ENCODE measurements at places on chromosomes 7 and 10.

- no peak for DNase-seq
Observed at GRCh38 chr10:92142949-92143348, 147.9 kb downstream of the CPEB3 start.

DNA sequence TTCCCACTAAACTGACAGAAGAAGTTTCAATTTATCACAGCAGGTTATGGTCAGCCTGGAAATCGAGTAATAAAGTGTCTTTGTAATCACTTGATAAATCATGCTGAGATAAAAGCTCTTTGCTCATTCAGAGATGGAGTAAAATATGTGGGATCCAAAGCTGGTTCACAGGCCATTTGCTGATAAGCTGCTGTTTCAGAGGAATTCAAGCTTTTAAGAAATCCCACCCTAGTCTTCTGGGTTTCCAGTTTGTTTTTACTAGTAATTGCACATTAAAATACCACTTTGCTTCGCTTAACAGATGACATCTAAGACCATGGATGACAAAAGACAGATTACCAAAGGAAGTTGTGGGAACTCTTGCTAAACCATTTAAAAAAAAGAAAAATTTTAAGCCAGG is 37.4 kb upstream of the CDK6 start:
- no peak for DNase-seq

GRCh38 chr10:91944880-91945630 is 21.5 kb downstream of the BTAF1 start:
- DNase-seq, result no peak

GRCh38 chr7:37216156-37216852 is 232.4 kb downstream of the ELMO1 start:
- DNase-seq, result no peak

DNA sequence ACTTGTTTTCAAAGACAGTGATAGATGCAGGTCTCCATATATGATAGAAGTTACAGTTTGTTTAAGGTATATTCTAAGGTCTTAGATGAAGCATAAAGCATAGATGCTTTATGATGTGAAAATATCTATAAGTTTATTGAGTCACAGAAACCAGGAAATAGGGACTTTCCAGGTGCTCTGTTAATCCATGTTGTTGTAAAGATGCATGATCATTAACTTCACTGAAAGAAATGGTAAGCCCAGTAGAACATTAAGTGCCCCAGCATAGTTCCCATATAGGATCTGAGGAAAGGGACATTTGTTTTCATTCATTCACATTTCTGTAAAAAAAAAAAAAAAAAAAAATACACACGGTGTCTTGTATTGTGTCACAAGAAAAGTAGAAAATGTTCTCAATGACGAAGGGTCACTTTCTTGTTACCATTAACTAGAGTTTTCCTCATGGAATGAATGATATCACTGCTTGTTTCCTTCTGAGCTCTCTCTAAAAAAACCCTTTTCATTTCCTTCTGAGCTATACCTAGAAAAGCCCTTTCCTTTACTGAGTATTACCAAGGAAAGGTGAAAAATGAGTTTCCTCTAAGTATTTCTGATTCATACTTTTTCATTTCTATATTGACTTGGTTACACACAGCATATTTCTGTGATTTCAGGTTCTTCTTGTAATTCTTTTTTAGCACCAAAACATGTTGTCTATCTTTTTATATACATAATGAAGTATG is 105.2 kb downstream of the MACC1 start:
- DNase-seq, result no peak

DNA sequence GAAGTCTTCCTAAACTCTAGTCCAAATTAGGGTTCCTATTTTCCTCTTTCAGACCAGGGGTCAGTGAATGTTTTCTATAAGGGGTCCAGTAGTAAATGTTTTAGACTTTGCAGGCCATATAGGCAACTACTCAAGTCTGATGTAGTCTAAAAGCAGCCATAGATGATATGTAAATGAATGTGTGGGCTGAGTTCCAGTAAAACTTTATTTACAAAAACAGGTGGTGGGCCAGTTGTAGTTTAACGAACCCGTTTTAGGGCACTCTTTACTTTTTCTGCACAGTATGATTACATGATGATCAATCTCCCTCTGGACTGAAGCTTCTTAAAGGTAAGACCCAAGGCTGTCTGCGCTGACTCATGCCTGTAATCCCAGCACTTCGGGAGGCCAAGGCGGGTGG is 243.6 kb downstream of the CAMK1D start:
- DNase-seq, result no peak

GRCh38 chr7:105388356-105389087 is at the start of gene SRPK2:
Gene SRPK2, minus strand, starts transcription at chr7:105388921.
- peak; percentile 71 for DNase-seq

DNA sequence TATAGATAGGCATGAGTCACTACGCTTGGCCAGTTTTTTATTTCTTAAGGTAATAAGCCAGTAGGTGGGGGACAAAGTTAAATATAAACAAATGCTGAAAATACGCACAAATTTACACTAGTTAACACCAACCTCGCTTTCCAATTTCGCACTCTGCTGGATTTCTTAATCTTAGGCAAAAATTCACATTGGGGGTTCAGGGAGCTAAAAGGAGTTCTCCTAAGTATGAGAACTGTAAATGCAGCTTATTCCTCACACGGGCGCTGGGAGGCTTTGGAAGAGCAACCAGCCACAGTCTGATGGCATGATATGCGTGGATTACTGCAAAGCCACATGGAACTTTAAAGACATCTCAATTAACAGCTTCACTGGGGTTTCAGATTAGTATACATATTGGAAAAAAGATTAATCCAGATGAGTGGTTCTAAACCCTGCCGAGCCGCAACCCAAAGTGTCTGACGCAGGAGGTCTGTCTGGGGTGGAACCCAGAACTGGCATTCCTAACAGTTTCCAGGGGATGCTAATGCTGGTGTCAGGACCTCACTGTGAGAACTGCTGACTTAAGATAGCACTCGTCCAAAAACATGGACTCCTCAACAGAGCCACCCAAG is 16.2 kb downstream of the TNS3 start:
- DNase-seq, result no peak

GRCh38 chr7:94374231-94374630 is 20.5 kb upstream of the COL1A2 start:
- DNase-seq, result no peak

DNA sequence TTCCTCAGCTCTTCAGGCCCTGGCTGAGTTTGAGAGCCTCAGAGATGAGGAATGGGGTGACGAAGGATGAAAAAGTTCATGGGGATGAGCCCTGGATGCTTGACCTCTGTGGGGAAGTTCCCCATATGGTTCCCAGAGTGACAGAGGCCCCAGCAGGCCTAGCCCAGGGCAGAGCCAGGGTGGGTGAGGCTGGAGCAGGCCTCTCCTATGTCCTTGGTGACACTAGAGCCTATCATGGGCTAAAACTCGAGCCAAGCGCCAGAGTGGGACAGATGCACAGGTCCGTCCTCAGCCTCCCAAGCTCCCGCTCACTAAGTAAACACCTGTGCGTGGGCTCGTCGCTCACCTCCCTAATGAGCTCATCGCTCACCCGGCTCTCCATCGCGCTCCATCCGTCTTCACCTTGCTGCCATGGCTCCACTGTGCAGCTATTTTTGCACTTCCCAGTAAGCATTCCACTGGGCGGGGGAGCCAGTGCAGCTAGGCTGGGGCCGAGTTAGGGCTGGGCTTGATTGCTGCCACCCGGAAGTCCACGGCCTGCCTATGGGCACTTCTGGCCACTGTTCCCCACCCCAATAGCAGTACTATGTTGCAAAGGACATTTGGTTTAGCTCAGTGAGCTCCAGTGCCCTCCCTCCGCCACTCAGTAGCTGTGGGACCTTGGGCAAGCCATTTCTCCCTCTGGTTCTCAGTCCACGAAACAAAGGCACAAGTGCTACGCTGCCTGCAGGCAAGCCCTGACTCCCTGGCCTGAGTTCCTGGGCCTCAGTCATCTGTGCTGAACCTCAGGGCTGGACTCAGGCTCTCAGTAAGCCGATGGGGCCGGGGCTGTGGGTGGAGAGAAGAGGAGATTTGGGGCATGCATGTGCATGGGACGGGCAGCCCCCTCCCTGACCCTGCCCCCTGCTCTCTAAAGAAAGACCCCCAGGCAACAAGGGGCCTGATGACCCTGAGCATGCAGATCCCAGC is 117.3 kb upstream of the PCBD1 start:
- no peak for DNase-seq

- no peak for DNase-seq
Observed at GRCh38 chr7:48636391-48637015, 287.8 kb upstream of the CDC14C start.

GRCh38 chr7:418636-419280 is 100.9 kb downstream of the PDGFA start:
- DNase-seq, result no peak

- no peak for DNase-seq
Observed at GRCh38 chr7:4015371-4015770, 666.7 kb upstream of the FOXK1 start.

- no peak for DNase-seq
Observed at GRCh38 chr10:102597131-102597991, 46.9 kb upstream of the TRIM8 start.

- DNase-seq, result no peak
Observed at GRCh38 chr10:80497187-80498077, 40.3 kb upstream of the SH2D4B start.

DNA sequence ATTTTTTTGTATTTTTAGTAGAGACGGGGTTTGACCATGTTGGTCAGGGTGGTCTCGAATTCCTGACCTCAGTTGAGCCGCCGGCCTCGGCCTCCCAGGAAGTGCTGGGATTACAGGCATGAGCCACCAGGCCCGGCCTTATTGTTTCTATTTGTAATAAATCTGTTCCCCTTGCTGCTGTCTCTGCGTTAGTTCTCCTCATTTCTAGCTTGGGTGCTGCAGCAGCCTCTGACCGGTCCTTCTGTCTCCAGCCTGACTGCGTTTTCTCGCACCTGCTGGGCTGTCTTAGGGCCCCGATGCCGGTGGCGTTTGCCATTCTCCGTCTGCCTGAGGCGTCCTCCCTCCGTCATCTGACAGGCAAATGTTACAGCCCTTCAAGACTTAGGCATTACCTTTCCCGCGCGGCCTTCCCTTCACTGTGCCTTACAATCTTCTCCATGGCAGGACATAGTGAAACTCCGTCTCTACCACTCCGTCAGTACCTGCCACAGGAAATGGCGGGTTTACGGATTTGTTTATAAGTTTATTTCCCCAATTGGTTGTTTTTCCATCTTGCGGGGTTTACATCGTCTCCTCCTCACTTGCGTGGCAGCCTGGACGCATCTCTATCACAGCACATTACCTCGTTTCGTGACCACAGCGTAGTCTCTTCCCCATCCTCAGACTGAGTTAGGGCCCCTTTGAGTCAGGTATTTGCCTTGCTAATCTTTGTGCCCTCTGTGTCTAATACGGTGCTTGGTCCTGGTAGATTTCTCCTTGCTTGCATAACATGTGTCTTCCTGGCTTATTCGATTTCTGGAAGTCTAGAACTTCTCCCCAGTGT is 2.3 kb upstream of the GIMAP8 start:
- DNase-seq, result no peak

GRCh38 chr10:118276204-118276603 is 65.9 kb downstream of the FAM204A start:
- no peak for DNase-seq

DNA sequence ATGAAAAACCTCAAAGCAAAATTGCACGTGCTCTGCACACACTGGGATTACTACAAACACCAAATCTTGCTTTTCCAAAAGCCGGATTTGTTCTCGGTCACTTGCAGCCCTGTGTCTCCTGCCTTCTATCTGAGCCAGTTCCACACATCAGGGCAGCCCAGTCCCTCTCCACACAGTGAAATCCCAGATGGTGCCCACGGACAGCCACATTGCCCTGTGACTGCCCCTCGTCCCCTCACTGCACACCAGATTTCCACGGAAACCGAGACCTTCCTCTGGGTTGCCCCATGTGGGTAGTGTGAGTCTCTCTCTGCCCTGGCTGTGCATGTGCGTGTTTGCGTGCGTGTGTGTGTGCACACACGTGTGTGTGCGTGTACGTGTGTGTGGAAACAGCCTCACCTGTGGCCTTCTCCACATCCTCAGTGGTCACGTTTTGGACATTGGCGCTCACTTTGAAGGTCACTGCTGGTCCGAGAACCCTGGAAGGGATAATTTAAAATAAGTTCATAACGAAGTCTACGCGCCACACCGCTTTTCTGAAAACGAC is 506.7 kb downstream of the PTPRN2 start:
- no peak for DNase-seq

DNA sequence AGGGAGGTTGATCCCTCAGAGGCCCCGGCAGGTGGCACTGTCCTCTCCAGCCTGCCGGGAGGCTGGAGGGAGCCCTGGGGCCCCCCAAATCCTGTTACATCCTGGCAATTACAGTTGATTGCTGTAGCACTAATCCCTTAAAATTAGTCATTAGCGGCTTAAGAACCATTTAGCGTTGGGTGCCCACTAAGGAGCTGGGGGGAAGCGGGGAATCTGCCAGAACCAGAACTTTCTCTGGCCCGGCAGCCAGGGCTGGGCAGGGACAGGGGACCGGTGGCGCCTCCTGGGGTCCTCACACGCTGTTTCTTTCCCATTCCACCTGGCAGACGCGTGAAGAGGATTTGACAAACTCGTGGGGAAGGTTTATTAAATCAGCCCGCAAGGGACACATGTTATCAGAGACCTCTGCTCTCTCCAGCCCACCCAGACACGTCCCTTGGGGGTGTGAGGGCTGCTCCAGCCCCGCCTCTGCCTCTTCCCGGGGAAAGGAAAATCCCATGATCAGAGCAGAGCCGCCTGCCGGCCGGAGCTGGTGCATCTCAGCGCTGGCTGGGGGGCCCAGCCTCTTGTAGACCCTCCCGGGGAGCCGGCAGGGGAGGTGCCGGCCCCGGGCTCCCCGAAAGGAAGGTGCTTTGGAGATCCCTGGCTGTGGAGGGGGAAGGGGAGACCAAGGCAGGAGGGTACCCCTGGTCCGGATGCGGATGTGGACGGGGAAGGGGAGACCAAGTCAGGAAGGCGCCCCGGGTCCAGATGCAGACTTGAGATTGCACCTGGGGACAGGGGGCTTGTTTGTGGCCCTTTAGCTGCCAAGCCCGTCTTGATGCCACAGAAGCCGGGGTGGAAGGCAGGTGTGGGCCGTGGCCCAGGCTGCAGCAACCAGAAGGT is 142.7 kb downstream of the ELFN1 start:
- DNase-seq, result no peak

- no peak for DNase-seq
Observed at GRCh38 chr10:3825862-3826351, 40.9 kb upstream of the KLF6 start.

DNA sequence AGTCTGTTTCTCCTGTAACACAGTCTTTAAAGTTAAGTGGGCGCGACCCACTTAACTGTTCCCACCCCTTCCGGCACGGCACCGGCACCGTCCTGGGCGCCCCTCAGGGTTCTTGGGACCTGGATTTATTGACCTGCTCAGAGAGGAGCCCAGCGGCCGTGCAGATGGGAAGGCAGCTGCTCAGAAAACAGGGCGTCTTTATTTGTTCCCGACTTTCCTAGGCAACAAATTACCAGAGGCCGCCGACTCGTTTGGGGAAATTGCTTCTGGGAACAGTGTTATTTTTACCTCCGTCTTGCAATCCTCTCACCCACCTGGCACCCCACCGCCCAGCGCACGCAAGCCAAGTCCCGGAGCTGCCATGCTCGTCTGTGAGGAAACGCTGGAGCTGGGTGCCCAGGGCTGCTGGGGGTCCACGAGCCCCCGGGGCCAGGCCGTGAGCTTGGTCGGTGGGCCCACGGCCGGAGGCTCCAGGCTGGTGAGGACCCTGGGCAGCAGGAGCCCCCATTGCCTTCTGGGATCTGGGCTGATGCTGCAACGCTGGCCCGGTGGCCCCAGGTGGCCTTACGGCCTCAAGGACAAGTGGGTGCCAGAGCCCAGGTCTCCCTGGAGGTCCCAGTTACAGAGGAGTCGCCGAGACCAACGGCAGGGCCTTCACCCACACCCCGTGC is 14.9 kb upstream of the ADGRA1 start:
- DNase-seq, result no peak

All from stimulated activated CD4-positive, alpha-beta T cell treated with anti-CD3 and anti-CD28 coated beads, Interleukin-15, amount 100 ng/mL, for 48 hours (primary cell).